Stimulated activated CD8-positive, alpha-beta memory T cell treated with anti-CD3 and anti-CD28 coated beads, Interleukin-4, amount 100 ng/mL, for 24 hours (primary cell): ENCODE measurements at places on chromosomes 4 and X.

DNA sequence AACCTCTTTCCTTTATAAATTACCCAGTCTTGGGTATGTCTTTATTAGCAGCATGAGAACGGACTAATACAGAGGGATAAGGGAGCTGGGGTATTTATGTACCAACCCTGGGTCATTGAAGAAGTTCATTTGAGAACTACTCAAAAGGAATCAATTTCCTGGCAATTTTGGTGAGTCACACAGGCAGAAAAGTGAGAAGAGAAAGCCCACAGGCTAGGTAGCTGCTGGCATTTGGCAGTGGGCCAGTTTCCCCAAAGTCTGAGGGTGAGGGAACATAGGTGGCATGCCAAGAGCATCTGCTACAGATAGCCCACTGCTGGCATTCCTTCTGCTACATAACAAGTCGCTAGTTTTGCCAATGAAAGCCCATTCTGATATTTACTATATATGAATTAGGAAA is 411.2 kb downstream of the MID1IP1 start:
- DNase-seq: no peak

GRCh38 chr4:142405695-142406498 is 440.2 kb downstream of the INPP4B start:
- DNase-seq: no peak

DNA sequence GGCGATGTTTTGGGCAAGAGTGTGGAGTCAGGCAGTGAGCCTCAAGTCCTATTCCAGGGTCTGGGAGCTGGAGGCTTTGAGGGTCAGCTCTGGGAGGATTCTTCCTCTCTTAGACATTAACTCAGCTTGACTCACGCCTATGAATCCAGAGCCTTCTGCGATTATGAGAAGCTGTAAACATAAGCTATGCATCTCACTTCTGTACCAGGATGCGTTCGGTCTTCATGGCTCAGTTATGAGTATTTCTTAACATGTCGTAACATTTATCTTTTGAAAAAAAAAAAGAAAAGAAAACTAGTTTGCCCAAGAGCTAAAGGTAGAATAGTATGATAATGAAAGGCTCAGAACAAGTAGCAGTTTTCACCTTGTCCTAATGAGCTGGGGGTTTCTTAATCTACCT is 4.6 kb downstream of the SHROOM2 start:
- DNase-seq: no peak

DNA sequence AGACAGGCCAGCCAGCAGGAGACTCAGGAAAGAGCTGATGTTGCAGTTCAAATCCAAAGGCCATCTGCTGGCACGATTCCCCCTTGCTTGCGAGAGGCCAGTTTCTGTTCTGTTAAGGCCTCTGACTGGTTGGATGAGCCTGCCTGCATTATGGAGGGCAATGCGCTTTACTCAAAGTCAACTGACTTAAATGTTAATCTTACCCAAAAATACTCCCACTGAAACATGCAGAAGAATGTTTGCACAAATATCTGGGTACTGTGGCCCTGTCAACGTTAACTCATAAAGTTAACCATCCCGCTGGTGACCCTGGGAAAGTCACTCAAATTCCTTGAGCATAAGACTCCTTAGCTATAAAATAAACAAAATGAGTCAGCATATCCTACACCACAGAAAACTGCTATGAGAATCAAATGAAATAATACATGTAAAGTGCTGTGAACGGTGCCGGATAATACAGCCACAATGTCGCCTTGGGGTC is 326.4 kb downstream of the EVC2 start:
- DNase-seq: no peak
